Natural killer cell (primary cell): ENCODE measurements at places on chromosomes 5 and 9. TPM values are rescaled to one million over a fixed set of nuclear protein-coding genes. Genes with fewer than 3 reads are reported as not detected.

- H3K36me3 ChIP-seq: no peaks in the 10 kb centered on the region
- DNase-seq: no peak
- H3K27ac ChIP-seq: no peak overlapping the region
- no peak overlapping the region for H3K4me3 ChIP-seq
- peaks cover 6% of the 10 kb centered on the region for H3K4me1 ChIP-seq
Observed at GRCh38 chr9:126777733-126778132, 27.1 kb upstream of the ZBTB43 start.

DNA sequence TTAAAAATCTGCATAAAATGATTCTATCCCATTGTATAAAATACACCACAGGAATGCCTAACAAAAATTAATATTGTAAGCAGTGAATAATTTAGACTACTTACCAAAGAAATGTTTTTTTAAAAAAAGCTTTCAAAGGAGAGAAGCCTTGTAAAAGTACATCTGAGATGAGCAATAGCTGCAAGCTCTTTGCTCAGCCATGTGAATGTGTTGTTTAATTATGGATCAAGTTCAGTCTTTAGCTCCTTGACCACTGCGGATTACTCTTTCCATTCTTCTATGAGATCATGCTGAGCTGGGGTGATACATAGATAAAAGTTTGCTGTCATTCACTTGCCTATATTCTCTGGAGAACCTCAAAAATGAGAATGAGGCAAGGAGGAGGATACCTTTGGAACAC, 782.4 kb upstream of the ZNF608 start:
- no peaks in the 10 kb centered on the region for H3K27me3 ChIP-seq
- H3K27ac ChIP-seq: no peak overlapping the region
- no peak for DNase-seq
- H3K4me1 ChIP-seq: no peaks in the 10 kb centered on the region

DNA sequence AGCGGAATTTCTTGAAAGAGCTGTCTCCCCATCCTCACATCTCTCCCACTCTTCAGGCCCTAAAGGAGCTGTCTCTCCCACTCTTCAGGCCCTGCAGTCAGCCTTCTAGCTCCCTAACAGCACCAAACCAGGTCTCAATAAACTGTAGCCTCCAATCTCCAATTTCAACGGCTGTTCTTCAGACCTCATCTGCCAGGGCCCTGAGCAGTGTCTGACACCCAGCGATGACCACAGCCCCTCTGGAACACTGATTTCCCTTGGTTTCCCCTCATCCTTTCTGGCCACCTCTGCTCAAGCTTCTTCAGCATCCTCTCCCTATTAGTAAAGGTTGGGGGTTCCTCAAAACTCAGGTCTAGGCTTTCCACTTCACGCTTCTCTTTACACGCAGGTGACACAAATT, 1.6 kb upstream of the P4HA2 start:
- peaks cover 7% of the 10 kb centered on the region for H3K27me3 ChIP-seq
- no peak for DNase-seq
- peaks cover 11% of the 10 kb centered on the region for H3K4me1 ChIP-seq
- no peaks in the 10 kb centered on the region for H3K36me3 ChIP-seq
- H3K4me3 ChIP-seq: no peak overlapping the region

- H3K27ac ChIP-seq: no peak overlapping the region
- DNase-seq: no peak
- H3K4me1 ChIP-seq: no peaks in the 10 kb centered on the region
- no peaks in the 10 kb centered on the region for H3K36me3 ChIP-seq
- H3K27me3 ChIP-seq: no peaks in the 10 kb centered on the region
- no peak overlapping the region for H3K4me3 ChIP-seq
Observed at GRCh38 chr5:58775701-58776262, 192.9 kb downstream of the RAB3C start.

The SLC27A6 gene
- total RNA-seq: not detected
